HCT116 (cell line): ENCODE measurements at places on chromosomes 5 and 9.

DNA sequence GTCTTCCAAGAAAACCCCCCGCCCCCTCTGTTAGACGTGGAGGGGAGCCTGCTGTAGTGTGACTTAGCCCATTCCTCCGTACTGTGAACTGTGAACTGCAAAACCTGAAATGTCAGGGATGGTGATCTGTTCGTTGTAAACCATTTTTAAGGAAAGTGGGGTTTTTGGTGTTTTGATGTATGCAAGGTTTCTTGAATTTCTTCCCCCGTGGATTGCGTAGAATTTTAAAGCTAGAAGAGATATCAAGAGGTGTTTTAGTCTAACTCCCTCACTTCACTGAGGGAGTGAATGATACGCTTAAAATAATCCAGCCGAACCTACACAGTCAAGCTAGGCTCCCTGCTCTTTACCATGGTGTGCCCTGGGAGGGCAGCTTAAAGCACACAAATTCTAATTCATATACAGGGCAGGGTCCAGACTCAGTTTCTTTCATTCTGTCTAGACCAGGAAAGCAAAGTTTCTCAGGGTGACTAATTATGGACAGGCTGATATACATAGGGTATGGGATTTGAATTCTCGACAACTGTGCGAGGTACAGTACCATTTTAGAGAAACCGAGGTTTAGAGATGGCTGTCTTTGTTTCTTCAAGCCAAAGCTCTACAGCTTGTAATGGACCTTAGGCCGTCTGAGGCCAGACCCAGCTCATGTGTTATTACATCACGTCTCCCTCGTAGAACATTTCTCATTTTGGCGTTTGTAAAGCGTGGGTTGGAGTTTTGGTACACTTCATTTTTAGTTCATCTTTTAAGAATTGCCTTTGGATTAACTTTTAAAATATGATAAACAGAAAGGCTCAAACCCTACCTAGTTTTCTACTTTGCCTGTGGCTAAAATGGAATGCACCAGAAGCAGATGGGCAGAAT, 2.7 kb downstream of the PTGER4 start:
- peaks cover 10% of the 10 kb centered on the region for H3K4me1 ChIP-seq
- H3K27ac ChIP-seq, result no peak overlapping the region
- DNase-seq, result no peak
- no peak overlapping the region for H3K4me3 ChIP-seq
- no peaks in the 10 kb centered on the region for H3K27me3 ChIP-seq

GRCh38 chr5:150710165-150710564, 9.3 kb upstream of the RBM22 start:
- no peak for DNase-seq
- no peak overlapping the region for H3K4me3 ChIP-seq
- H3K4me1 ChIP-seq, result no peaks in the 10 kb centered on the region
- no peak overlapping the region for H3K27ac ChIP-seq

- no peak overlapping the region for H3K27ac ChIP-seq
- H3K36me3 ChIP-seq, result no peaks in the 10 kb centered on the region
- no peaks in the 10 kb centered on the region for H3K4me1 ChIP-seq
- DNase-seq, result no peak
- H3K4me3 ChIP-seq, result no peak overlapping the region
- no peaks in the 10 kb centered on the region for H3K27me3 ChIP-seq
These were observed 165.6 kb downstream of the RFX3 start for GRCh38 chr9:3360245-3360644.

DNA sequence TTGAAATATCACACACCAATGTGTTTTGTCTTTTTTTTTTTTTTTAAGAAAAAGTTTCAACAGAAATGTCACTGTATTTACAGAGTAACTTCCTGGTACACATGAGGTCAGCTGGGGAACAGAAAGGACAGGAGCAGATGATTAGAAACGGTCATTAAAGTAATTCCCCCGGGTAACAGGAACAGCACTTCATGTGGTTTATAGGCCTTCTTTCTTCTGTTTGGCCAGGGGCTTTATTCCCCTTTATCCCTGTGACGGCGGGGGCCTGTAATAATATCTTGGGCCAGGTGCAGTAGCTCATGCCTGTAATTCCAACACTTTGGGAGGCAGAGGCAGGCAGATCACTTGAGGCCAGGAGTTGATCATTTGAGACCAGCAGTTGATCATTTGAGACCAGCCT, 30.5 kb upstream of the MSH3 start:
- no peaks in the 10 kb centered on the region for H3K36me3 ChIP-seq
- no peaks in the 10 kb centered on the region for H3K27me3 ChIP-seq
- no peak for DNase-seq
- H3K4me3 ChIP-seq, result no peak overlapping the region
- H3K27ac ChIP-seq, result no peak overlapping the region
- no peaks in the 10 kb centered on the region for H3K4me1 ChIP-seq

- no peak overlapping the region for H3K4me3 ChIP-seq
- H3K36me3 ChIP-seq, result no peaks in the 10 kb centered on the region
- no peak for DNase-seq
- H3K4me1 ChIP-seq, result no peaks in the 10 kb centered on the region
- no peak overlapping the region for H3K27ac ChIP-seq
- H3K27me3 ChIP-seq, result no peaks in the 10 kb centered on the region
These were observed 78.6 kb upstream of the ABCA1 start for GRCh38 chr9:105006514-105006913.

GRCh38 chr5:158265931-158266700, 407.2 kb upstream of the CLINT1 start:
- no peak overlapping the region for H3K27ac ChIP-seq
- DNase-seq, result no peak
- H3K4me3 ChIP-seq, result no peak overlapping the region
- no peaks in the 10 kb centered on the region for H3K36me3 ChIP-seq

DNA sequence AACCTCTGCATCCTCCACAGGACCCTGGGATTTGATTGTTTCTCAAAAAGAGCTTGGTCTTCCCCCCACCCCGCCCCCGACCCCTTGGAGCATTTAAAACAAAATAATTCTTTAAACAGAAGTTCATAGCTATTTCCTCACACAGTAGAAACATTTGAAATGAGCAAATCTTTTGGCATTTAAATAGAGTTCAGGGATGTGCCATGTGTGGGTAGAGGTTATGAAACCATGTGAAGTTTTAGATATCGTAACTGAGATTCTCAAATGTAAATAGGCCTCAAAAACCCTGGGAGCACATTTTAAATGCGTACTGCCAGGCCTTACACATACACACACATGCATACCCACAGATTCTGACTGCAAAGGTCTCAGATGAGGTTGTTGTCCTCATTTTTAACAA, 66.5 kb downstream of the EPB41L4B start:
- H3K36me3 ChIP-seq, result no peaks in the 10 kb centered on the region
- no peaks in the 10 kb centered on the region for H3K27me3 ChIP-seq
- peak overlapping the region; percentile 30; the same call in 1 of the 2 replicates for H3K27ac ChIP-seq
- H3K4me3 ChIP-seq, result 0 out of 2 replicates have a peak overlapping the region, but pooled peaks have one; percentile 13
- no peak for DNase-seq

DNA sequence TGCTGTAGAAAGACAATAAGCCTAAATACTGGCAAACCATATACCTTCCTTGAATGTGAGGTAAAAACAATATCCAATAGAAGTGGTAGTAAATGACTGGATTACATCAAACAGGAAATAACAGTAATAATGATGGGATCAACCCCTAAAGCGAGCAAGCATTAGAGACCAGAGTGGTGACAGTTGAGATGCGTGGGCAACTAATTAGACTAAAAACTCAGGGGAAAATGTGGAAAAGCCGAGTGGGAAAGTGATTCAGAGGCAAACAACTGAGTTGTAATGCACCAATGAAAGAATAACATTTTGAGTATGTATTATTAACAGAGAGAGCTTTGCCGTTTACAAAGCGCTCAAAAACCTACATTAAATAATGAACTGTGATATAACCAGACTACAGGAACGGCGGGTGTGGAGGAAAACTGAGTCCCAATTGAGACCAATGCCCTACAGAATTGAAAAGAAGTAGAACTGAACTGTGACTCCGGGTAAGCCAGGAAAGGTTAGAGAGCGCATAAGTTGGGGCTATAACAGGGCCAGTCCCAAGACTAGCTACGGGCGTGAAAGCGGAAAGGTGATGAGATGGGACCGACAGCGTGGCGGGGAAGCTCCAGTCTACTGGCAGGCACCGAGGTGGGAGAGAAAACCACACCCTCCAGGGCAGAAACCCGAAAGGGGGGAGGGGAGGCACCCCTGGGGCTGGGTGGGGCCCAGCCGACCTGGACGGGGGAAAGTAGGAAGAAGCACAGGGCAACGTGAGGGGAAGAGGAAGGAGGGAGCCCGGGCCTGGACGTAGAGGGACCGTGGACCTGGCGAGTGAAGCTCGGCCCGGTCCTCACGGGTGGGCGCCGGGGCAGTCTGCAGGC, 592 bp downstream of the UBAP2 start:
- H3K27ac ChIP-seq, result peak overlapping the region; percentile 81
- peak overlapping the region; percentile 88 for H3K4me3 ChIP-seq
- DNase-seq, result peak; percentile 6
- H3K27me3 ChIP-seq, result no peaks in the 10 kb centered on the region

- H3K27ac ChIP-seq, result no peak overlapping the region; the same call in 1 of the 2 replicates
- H3K4me3 ChIP-seq, result no peak overlapping the region
- no peak for DNase-seq
- no peaks in the 10 kb centered on the region for H3K36me3 ChIP-seq
- peaks cover 11% of the 10 kb centered on the region for H3K4me1 ChIP-seq
These were observed 30.5 kb upstream of the DAB2IP start for GRCh38 chr9:121620777-121621449.

GRCh38 chr9:129321286-129322021, 143.4 kb upstream of the IER5L start:
- DNase-seq, result no peak
- H3K27ac ChIP-seq, result no peak overlapping the region; the same call in 1 of the 2 replicates
- no peak overlapping the region for H3K4me3 ChIP-seq
- H3K4me1 ChIP-seq, result peaks cover 25% of the 10 kb centered on the region; the same call in 1 of the 2 replicates
- H3K27me3 ChIP-seq, result no peaks in the 10 kb centered on the region

DNA sequence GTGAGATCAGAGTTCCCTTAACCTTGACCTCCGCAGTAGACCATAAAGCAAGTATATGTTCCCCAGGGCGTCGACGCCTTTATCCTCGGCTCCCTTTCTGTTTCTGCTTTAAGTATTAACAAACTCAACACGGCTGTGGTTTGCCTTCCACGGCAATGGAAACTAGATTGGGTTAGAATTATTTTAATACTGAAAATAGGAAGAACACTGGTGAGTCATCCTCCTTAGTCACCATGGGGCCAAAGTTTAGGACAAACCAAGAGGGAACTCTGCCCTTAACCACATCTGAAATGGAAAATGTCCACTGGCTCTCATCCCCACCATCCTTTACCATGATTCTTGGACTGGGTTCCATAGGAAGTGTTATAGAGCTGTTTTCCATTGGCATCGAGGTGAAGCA, 386.1 kb downstream of the ACTL7B start:
- H3K27me3 ChIP-seq, result no peaks in the 10 kb centered on the region; the same call in 1 of the 2 replicates
- H3K36me3 ChIP-seq, result no peaks in the 10 kb centered on the region
- no peak for DNase-seq
- H3K4me3 ChIP-seq, result no peak overlapping the region
- H3K27ac ChIP-seq, result no peak overlapping the region
